ENCODE measurements at places on chromosomes 3 and 15.

- DNase-seq, result no peak
Measured at GRCh38 chr15:81723113-81723651, 322.6 kb downstream of the MEX3B start.

GRCh38 chr3:188925376-188925775 lies 246.4 kb upstream of the TPRG1 start:
- DNase-seq, result no peak

GRCh38 chr15:40055576-40056293 lies 16.8 kb upstream of the SRP14 start:
- DNase-seq, result no peak

- DNase-seq, result no peak
Measured at GRCh38 chr3:46702246-46703012, 1.2 kb downstream of the TMIE start.

- DNase-seq, result no peak
Measured at GRCh38 chr3:33174711-33175414, 43.7 kb downstream of the SUSD5 start.

DNA sequence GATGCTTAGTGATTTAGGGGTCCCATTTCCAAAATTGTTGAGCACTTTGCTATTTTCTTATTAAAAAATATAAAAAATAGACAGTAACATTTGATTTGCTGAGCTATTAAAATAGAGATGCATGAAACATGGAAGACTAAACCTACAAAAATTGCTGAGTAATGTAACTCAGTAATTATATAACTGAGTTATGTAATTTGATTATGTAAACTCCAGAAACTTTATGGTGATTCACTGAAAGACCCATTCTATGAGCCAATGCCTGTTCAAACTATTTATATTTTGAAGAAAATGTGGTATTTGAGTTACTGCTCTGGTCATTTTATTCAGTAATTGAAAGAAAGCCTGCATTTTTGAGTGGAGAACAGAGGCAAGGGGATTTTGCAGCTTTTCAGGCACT lies 1221.5 kb upstream of the ALCAM start:
- no peak for DNase-seq

GRCh38 chr3:60131618-60132017 lies 1081.8 kb upstream of the CFAP20DC start:
- no peak for DNase-seq

DNA sequence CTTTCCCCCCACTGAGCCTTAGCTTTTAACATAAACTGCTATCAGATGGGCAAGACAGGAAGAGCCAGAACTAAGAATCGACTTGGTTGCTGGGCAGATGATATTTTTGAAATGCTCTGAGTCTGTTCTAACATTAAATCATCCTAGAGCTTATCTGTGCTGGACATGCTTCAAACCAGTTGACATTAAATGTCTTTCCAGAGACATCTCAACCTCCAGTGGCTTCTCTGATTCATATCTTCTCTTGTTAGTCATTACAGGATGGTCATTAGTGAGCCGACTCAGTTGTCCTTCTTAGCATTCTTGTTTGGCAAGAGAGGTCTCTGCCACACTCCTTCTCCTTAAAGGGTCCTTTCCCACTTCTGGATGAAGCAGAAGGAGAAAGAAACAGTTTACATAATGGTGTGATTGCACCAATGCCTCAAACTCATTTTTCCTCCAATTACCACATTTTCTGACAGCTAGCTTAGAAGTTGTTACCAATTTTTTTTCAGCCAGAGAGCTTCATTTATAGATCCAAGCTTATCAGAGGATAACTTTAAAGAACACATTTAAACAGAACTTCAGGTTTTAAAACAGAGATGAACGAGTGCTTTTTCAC lies 21.7 kb upstream of the SYN2 start:
- no peak for DNase-seq

DNA sequence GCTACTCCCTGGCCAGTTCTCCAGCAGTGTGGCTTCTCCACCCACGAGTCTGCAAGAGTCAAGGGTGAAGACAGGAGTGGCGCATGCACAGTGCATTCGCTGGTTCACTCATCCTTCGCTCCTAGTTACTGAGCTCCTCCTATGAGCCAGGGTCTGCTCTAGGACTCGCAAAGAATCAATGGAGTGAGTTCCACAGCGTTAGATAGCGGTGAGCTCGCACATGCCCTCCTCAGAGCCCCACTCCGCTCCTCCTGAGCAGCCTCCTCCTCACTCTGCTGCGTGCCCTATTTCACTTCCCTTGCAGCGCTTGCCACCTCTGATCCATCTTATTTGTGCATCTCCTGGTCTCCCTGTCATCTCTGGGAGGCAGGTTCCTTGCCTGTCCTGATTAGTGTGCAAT lies 63.0 kb downstream of the NUP210 start:
- no peak for DNase-seq

- no peak for DNase-seq
Measured at GRCh38 chr3:96106701-96107100, 707.7 kb upstream of the EPHA6 start.

- no peak for DNase-seq
Measured at GRCh38 chr15:96207377-96208006, 123.0 kb upstream of the NR2F2 start.

DNA sequence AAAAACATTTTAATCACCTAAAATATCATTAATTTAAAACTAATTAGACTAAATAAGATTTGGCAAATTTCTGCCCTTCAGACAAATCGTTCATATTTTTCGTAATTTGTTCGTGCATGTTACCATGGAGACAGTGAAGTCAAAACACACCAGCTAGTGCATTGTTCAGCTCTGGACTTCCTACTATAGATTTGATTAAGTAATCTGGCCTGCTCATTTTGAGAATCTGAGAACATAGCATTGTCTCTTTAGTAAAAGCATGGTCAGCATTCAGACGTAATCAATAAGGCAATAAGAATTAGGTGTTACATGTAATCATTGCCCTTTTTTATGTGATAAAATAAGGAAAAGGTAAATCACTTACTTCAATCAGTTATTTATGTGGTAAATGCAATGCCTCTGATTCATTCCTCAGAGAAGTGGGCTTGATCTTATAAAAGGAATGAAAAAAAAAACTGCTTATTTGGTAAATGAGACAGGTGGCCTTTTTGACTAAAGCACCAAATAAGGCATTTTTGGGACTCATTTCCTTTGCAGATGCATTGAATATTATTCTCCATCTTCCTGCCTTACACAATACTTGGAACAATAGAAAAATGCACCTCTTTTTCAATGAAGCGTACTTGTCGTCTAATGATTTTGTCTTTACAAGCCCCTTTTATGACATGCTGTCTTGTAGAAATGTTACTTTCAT lies 84.5 kb upstream of the FNDC3B start:
- DNase-seq, result no peak

DNA sequence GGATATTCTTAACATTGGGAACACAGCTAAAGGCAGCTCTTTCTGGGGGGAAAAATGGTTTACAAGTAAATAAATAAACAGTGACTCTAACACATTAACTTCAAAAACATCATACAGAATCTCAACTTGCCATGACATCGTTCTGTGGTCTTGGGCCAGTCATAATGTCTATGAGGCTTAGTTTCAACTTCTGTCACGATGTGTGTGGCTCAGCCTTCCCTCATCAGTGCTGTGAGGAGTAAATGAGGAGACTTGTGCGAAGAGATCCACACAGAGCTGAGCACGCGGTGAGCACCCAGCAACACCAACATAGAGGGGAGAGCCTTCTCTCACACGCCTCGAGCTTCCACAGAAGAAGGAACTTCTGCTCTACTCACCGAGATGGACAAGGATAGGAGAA lies 49.0 kb downstream of the DZIP1L start:
- no peak for DNase-seq

GRCh38 chr3:172595664-172596393 lies 72.6 kb upstream of the TNFSF10 start:
- DNase-seq, result peak; percentile 7

- no peak for DNase-seq
Measured at GRCh38 chr3:162602619-162603018, 1106.0 kb downstream of the OTOL1 start.

DNA sequence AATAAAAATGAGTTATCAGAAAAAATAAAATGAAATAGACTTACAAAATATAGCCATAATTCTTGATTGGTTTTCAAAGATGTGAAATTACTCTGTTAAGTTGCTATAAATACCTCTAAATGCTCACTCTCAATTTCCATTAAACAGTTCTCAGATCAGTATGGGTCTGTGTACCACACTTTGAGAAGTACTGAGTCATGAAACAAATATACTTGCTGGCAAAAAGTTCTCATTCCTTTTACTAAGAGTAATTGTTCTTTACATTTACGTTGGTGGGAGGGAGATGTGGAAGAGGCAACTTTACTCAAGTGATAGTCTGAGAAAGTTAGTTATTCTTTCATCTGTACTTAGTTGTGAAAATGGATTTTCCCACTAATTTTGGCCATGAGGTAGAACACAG lies 96.3 kb downstream of the ZNF385D start:
- DNase-seq, result no peak

DNA sequence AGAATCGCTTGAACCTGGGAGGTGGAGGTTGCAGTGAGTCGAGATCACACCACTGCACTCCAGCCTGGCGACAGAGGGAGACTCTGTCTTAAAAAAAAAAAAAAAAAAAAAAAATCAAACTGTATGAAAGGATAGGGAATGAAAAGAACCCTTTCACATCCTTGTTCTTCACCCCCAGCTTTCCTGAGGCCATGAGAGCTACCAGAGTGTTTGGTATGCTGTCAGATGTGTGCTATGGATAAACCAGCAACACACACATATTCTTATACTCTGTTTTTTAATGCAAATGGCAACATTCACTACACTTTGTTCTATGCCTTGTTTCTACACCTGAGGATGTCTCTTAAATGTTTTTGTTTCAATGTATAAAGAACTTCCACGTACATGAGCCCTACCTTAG lies 33.5 kb downstream of the RPL22L1 start:
- no peak for DNase-seq

GRCh38 chr3:69214241-69214640 lies 91.8 kb upstream of the LMOD3 start:
- DNase-seq, result no peak

DNA sequence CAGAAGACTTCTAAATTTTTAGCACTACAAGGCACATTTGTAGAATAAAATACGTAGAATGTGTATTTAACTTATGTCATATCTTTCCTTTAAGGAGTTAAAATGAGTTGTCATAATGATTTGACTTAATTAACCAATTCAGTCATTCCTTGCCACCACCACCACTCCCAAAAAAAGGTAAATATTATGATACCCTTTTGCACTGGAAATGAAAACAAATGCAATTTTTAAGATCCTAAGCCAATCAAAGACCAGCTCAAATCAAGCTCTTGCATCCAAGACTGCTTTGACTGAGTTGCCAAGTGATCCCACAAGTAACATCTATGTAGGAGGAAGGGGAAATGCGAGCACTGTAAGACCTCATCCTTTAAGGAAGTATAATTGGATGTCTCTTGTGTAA lies 426.6 kb upstream of the ATP11B start:
- no peak for DNase-seq

GRCh38 chr3:7207125-7207524 lies 346.2 kb downstream of the GRM7 start:
- DNase-seq, result no peak

- no peak for DNase-seq
Measured at GRCh38 chr3:52454938-52455282, 494 bp upstream of the NISCH start.

DNA sequence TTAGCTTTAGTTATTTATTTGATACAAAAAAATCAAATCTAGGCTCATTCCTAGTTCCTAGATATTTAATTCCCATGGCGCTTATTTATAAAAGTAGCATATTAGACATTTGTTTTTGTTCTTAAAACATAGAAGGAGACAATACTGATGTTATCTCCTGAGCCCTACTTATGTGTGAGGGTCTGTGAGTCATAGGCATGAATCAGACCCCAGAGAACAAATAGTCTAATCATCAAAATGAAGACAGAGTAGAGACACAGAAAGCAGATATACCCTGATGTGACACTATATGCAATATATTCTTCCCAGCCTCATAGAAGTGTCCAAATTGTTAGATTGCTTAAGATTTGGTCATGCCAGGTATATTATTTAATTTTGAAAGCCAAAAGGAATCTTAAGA lies 44.9 kb downstream of the PEX5L start:
- no peak for DNase-seq

GRCh38 chr15:88023914-88024313 lies 232.6 kb downstream of the NTRK3 start:
- DNase-seq, result no peak

GRCh38 chr15:38665586-38666305 lies 101.1 kb upstream of the RASGRP1 start:
- no peak for DNase-seq

GRCh38 chr15:52100807-52101442 lies 11.7 kb downstream of the BCL2L10 start:
- no peak for DNase-seq

- DNase-seq, result peak; percentile 49
Measured at GRCh38 chr3:183254487-183255347, 1.7 kb downstream of the B3GNT5 start.

DNA sequence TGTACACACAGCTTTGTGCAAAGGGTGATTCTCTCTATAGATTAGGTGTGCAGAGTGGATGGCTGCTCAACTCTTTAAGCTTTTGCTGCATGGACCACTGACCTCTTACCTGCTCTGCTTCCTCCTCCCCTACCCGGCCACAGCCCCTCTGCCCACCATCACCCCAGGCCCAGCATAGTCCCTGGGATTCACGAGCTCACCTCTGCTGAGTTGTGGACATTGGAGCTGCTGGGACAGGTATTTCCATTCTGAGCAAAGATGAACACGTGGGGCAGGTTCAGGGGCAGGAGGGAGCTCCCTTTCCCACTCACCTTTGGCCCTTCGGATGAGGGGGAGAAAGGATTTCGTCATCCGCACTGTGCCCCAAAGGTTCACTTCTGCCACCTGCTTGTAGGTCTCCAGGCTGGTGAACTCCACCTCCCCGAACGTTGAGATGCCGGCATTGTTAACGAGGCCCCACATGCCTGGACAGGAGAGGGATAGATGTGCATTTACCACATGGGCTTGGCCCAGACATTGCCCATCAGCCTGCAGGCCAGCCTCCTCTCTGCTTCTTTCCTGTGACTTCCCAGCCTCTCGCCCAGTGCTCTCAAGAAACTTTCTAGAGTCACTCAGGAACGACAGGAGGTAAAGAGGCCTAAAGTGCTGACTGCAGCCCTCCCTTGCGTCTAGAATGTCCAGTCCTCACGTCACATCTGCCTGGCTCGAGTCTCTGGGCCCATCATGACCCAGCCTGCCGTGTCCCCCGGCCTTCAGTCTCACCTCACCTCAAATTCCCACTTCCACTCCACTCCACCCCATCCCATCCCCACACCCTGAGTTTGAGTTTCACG lies 41.6 kb downstream of the BDH1 start:
- no peak for DNase-seq

DNA sequence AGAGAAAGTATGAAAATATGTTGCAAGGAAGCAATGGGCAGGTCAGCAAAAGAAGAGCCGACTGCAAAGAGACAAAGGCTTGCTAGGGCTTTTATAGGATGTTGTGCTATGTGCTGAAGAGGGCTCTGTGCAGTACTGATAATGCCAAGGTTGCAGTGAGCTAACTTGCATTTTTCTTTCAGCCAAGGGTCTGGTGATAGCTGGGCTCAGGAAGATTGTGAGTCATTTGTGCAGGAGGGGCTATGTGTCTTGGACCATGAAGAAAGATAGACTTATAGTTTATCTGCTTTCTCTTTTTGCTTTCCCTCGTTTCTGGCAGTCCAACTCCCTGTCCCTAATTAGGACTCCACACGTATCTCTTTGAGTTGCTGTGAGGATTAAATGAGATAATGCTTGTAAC lies 64.5 kb upstream of the LRIG1 start:
- DNase-seq, result no peak

- no peak for DNase-seq
Measured at GRCh38 chr15:76776480-76776879, 128.7 kb downstream of the SCAPER start.

Measured in COR-L47 (cell line).